ENCODE measurements at places on chromosomes 13 and 19. TPM values are rescaled to one million over a fixed set of nuclear protein-coding genes. Genes with fewer than 3 reads are reported as not detected.

NFILZ gene
- total RNA-seq, result not detected

VSTM2B gene
- total RNA-seq, result not detected

REXO1 gene
- total RNA-seq, result 98.7 TPM

A1BG gene
- 16.0 TPM for total RNA-seq

SPINT2 gene
- 32.2 TPM for total RNA-seq

RFX2 gene
- total RNA-seq, result 23.3 TPM

SCGB2B2 gene
- total RNA-seq, result 0.82 TPM

SLITRK6 gene
- total RNA-seq, result not detected

LGALS4 gene
- 2.4 TPM for total RNA-seq

MYBPC2 gene
- 0.07 TPM for total RNA-seq

CPAMD8 gene
- total RNA-seq, result 3.3 TPM

CBARP gene
- total RNA-seq, result not detected

MYH14 gene
- not detected for total RNA-seq

CEACAM20 gene
- total RNA-seq, result not detected

NDUFA11 gene
- 108 TPM for total RNA-seq

SOX1 gene
- not detected for total RNA-seq

KLK3 gene
- total RNA-seq, result not detected

CAPN12 gene
- 9.0 TPM for total RNA-seq

PGLYRP2 gene
- total RNA-seq, result not detected

FOXA3 gene
- total RNA-seq, result not detected

CEACAM1 gene
- total RNA-seq, result 10.0 TPM

KLK8 gene
- total RNA-seq, result not detected
